ENCODE measurements at places on chromosomes 16 and 17.

- no peak for DNase-seq
These were observed 10.8 kb downstream of the CDK5R1 start for GRCh38 chr17:32497431-32498205.

GRCh38 chr17:27601069-27601974 is 29.7 kb upstream of the LGALS9 start:
- DNase-seq, result peak; percentile 84

GRCh38 chr16:87056551-87056950 is 260.6 kb downstream of the C16orf95 start:
- no peak for DNase-seq

DNA sequence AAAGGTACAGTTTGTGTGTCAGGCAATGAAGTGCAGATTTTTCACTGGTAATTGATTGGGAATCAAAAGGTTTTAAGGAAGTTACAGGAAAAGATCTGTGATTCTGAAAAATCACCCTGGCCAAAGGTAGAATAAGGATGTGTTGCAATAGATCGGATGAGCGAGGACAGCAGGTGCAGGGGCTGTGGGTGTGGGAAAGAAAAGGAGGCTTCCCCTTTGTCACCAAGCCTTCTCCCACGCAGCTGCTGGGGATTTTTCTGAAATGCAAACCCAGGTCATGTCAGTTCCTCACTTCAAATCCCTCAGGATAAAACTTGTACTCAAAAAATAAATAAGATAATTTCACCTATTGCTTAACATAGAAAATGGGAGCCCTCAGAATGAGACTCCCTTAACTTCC is 47.9 kb upstream of the ARHGAP17 start:
- DNase-seq, result peak; percentile 64

- DNase-seq, result no peak
These were observed 4.7 kb upstream of the PIK3R6 start for GRCh38 chr17:8872036-8872704.

- no peak for DNase-seq
These were observed 54.3 kb upstream of the RBFOX3 start for GRCh38 chr17:79664930-79665737.

- no peak for DNase-seq
These were observed 34.8 kb upstream of the CPHXL start for GRCh38 chr16:75761108-75761507.
